Spinal cord (tissue), 10 donors: ENCODE measurements at places on chromosomes 4 and X. TPM values are rescaled to one million over a fixed set of nuclear protein-coding genes. Genes with fewer than 3 reads are reported as not detected.

ASMT gene
- 0.57 TPM for polyA plus RNA-seq

YIPF7 gene
- polyA plus RNA-seq, result 0.63 TPM

NXF2B gene
- 1.2 TPM for polyA plus RNA-seq

GAGE12F gene
- not detected for polyA plus RNA-seq

F11 gene
- 0.36 TPM for polyA plus RNA-seq

CTAG1B gene
- not detected for polyA plus RNA-seq

ANK2 gene
- polyA plus RNA-seq, result 231 TPM

TCEAL2 gene
- 171 TPM for polyA plus RNA-seq

CDS1 gene
- polyA plus RNA-seq, result 18.0 TPM

EGFL6 gene
- 14.7 TPM for polyA plus RNA-seq

- no peak for DNase-seq
Measured at GRCh38 chrX:9327747-9328145, 137.1 kb upstream of the TBL1X start.

DNA sequence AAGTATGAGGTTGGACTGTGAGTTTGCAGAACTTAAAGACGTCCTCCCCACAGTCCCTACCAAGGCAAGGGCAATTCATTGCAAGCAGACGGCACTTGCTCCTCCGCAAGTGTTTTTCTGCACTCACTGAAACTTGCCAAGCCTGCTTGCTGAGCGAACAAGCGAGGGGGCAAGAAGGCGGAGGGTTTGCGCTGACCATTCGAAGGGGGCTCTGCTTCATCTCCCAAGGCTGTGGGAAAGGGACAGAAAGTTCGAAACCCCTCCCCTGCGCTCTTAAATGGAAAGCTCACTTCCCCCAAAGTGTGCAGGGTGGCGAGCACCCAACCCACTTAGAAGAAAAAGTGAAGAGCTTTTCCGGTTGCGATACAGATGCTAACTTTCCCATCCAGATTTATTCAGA, 1.4 kb downstream of the MID1 start:
- DNase-seq, result no peak

DNA sequence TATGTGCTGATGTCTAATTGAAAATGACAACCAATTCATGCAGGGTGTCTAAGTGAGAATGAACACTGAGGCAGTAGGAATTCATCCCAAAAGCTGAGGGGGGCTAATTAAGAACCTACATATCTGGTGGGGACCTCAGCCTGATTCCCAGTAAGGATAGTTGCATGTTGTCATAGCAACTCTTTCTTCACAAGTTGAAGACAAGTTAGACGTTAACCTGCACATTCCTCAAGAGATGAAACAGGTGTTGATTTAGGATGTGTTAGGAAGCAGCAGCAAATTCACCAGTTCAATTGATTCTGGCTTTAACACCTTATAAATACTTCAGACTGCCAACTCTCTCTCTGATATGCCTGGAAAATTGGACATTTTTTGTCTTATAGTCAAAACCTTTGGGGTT, 7.3 kb downstream of the FNIP2 start:
- no peak for DNase-seq

GRCh38 chrX:20143111-20143510, 1.5 kb upstream of the EIF1AX start:
- no peak for DNase-seq

DNA sequence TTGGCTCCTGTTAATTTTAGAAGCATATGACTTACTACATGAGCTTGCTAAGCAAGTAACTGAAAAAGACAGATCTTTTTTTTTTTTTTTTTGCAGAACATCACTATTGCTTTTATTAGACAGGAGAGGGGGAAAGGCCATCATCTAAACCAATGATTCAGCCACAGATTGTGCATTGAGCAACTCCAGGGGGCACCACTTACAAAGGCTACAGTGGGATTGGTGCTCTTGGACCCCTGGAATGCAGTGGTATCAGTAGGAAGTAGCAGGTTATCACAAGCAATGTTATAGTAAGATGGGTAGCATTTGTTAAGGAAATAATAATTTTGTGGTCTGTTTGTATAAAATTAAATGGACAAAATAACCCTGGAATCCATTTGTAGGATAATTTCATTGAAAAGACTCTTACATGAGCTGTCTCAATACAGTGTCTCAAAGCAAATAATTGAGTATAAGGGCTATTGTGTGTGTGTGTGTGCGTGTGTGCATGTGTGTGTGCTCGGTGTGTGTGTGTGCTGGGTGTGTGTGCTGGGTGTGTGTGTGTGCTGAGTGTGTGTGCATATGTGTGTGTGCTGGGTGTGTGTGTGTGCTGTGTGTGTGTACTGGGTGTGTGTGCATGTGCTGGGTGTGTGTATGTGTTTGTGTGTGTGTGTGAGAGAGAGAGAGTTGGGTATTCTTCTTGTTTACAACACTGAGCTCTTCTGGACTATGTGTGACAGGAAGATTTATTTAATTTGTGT, 296.3 kb downstream of the PCDH7 start:
- DNase-seq, result no peak

GRCh38 chr4:89509708-89510281, 202.2 kb upstream of the GPRIN3 start:
- DNase-seq, result no peak

- DNase-seq, result no peak
Measured at GRCh38 chr4:27973056-27973455, 1112.4 kb downstream of the STIM2 start.

- DNase-seq, result no peak
Measured at GRCh38 chrX:112056886-112057285, 25.7 kb downstream of the TRPC5 start.

GRCh38 chr4:95193391-95194224, 355.2 kb downstream of the UNC5C start:
- no peak for DNase-seq

GRCh38 chr4:26131711-26132110, 189.1 kb upstream of the RBPJ start:
- DNase-seq, result no peak

DNA sequence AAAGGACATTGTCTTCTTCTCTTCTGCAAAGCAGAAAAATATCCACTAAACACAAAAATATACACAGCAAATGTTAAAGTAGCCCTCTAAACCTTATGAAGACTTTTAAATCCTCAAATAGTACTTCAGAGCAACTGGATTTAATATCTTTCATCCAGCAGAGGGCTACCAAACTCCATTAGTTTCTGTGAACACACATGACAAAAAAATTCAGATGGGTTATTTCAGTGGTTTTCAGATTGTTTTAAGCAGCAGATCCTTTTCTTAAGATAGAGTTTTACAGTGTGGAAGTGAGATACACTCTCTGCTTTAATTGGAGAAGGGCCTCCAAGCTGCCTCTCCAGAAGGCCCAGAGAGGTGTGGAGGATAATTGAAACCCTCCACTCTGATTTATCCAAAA, 56.7 kb downstream of the ANK2 start:
- DNase-seq, result peak; percentile 43

- DNase-seq, result no peak
Measured at GRCh38 chr4:10281996-10282395, 165.4 kb upstream of the WDR1 start.

- DNase-seq, result no peak
Measured at GRCh38 chrX:134368126-134368525, 91.8 kb upstream of the HPRT1 start.

DNA sequence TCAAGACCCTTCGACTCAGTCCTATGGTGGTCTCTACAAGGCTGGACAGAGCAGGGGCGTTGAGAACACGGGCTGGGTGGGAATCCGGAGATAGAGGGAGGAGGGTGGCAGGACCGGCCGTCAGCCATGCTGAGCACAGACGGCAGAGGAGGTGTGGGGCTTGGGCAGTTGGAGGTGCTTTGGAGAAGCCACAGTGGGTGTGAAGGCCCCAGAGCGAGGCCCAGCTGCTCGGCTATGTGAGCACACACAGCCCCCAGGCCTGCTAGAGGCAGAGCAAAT, 4.2 kb downstream of the PDE6B start:
- DNase-seq, result no peak

GRCh38 chr4:153927451-153927850, 138.6 kb upstream of the SFRP2 start:
- DNase-seq, result no peak

- DNase-seq, result no peak
Measured at GRCh38 chrX:3461397-3462165, 115.1 kb upstream of the MXRA5 start.

DNA sequence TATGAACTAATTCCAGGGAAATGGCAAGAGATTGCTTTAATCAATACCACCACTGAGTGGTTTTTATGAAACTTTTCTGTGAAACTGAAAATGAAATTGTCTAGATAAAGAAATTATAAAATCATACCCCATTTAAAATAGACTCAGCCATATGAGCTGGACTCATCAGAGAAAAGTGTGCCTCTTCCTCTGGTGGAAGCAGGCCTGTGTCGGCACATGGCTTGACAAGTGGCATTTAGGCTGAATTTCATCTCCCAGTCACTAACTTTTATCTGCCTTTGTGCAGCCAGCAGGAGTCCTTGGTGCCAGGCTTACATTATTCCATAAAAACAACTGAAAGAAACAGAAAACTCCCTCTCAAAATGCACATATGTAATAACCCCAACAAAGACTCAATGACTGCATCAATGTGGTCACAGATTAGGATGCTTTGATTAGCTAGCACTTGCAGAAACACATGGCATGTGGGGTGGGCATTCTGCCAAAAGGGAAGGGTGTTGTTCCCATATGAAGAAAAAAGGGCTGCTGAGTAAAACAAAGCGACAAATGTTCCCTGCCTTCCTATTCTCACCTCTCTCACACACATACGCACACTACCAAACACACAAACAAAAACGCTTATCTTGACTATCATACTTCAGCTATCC, 232.3 kb downstream of the PABPC4L start:
- DNase-seq, result peak; percentile 8

GRCh38 chr4:118034053-118034785, at the start of gene NDST3:
TSS of gene NDST3 (plus strand) at chr4:118034486. CDS start at chr4:118053911, 19,425 bp downstream.
- DNase-seq, result peak; percentile 73

- no peak for DNase-seq
Measured at GRCh38 chrX:119187298-119187697, 48.8 kb upstream of the PGRMC1 start.

DNA sequence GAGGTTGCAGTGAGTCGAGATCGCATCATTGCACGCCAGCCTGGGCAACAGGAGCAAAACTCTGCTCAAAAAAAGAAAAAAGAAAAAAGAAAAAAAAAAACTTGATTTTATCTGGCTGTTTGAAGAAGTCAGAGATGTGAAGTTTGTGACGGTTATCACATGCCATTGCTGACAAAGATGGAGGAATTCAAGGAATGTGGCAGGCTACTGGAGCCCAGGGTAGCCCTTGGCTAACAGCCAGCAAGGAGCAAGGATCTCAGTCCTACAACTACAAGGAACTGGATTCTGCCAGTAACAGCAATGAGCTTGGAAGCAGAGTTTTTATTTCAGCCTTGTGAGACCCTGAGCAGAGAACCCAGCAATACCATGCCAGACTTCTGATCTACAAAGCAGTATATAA, 24.3 kb upstream of the TET2 start:
- DNase-seq, result no peak

DNA sequence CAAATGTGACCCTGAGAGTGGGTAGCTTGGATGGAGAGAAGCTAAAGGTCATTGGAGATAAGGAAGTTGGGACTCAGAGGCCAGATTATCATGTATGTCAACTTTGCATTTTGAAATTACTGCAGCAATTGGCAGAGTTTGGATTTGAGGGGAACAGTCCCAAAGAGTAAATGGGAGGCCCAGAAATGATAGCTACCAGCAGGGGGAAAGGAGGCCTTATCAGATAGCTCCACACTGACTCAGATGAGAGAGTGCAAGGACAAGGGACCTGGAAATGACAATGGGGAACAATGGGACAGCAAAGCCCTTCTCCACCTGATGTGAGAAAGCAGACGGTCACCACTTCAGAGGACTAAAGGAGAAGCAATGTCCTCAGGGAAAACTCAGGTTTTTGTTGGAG, 201.5 kb upstream of the JADE1 start:
- no peak for DNase-seq

DNA sequence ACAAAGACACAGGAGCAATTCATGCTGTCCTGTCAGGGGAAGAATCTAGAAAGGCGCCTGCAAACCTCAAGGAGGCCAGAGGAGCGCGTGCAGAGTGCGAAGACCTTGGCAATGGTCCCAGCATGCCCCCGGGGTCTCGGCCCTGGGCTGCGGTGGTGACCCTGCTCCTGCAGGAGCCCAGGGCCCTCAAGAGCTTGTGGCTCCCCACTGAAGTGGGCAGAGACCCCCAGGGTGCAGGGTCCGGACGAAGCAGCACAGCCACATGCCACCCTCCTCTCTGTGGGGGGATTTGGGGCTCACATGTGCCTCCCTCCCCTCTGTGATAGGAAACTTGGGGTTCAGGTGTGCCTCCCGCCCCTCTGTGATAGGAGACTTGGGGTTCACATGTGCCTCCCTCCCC, 39.3 kb downstream of the GAK start:
- DNase-seq, result no peak

- no peak for DNase-seq
Measured at GRCh38 chr4:126772662-126773061, 860.1 kb upstream of the INTU start.

- DNase-seq, result no peak
Measured at GRCh38 chr4:145083891-145084605, 13.9 kb downstream of the ANAPC10 start.

GRCh38 chr4:36385951-36386571, 104.6 kb downstream of the DTHD1 start:
- DNase-seq, result no peak

DNA sequence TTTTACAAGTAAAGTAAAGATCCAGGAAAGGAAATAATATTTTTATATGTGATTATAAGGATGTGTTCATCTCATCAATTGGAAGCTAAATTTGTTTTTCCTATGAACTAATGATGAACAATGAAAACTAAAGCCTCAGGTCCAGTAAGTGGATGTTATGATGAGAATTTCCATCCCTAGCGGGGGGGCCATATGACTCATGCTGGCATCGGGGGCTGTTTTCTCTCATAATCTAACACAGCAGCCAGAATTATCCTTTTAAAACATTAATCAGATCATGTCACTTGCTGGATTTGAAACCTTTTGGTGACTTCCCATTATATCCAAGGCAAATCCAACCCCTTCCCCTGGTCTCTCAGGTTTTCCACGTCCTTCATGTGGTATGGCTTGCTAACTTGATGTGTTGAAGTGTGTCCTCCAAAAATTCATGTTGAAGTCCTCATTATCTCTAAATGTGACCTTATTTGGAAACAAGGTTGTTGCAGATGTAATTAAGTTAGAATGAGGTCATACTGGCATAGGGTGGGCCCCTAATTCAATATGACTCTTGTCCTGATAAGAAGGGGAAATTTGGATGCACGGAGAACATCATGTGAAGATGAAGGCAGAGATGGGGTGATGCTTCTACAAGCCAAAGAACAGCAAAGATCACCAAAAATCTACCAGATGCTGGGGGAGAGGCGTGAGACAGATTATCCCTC, 96.8 kb downstream of the AKAP4 start:
- no peak for DNase-seq

GRCh38 chrX:39650768-39651347, 446.9 kb downstream of the BCOR start:
- no peak for DNase-seq

DNA sequence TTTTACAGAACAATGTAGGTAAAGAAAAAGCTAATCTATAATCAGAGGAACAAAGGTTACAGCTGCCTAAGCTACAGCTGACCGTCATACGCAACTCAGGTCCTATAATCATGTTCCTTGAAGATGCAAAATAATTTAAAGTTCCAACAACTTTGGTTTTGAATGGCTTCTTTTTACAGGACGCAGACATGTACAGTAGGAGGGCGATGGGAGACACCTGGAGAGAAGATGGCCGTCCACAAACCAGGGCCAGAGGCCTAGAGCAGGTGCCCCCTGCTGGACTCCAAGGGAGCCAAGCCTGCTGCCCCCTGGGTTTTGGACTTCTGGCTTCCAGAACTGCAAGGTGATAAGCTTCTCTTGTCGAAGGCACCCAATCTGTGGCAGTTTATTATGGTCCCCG, 10.6 kb downstream of the HGFAC start:
- no peak for DNase-seq

GRCh38 chr4:55183926-55184599, 58.7 kb upstream of the KDR start:
- no peak for DNase-seq
